GM12864 (cell line): ENCODE measurements at places on chromosomes 7 and 10.

DNA sequence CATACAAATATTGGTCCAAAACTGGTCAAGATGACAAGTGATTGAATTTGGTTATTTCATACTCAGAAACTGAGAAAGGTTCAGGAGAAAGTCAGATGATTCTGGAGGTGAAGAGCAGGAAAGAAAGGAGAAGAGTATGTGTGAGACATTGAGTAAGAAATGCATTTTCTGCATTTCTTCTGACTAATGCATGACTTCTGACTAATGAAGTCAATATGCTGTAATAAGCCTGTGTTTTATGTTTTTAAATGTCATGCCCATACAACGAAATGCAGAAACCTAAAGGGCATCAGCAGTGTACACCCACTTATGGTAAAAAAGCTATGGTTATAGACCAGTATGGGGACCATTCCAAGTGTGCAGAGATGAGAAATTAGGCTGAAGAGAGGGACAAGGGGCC is 1227.8 kb upstream of the SORCS1 start:
- DNase-seq, result no peak

- no peak for DNase-seq
Measured at GRCh38 chr10:13683017-13683416, 96.3 kb downstream of the PRPF18 start.

GRCh38 chr7:12028508-12028907 is 182.6 kb upstream of the TMEM106B start:
- DNase-seq, result no peak

GRCh38 chr7:36966039-36966438 is 241.7 kb upstream of the AOAH start:
- no peak for DNase-seq

GRCh38 chr10:124465003-124465776 is 3.6 kb downstream of the LHPP start:
- DNase-seq, result peak; percentile 60

GRCh38 chr10:113480081-113480360 is 72.8 kb upstream of the HABP2 start:
- DNase-seq, result no peak

GRCh38 chr10:52949899-52950298 is 177.3 kb upstream of the MBL2 start:
- no peak for DNase-seq

DNA sequence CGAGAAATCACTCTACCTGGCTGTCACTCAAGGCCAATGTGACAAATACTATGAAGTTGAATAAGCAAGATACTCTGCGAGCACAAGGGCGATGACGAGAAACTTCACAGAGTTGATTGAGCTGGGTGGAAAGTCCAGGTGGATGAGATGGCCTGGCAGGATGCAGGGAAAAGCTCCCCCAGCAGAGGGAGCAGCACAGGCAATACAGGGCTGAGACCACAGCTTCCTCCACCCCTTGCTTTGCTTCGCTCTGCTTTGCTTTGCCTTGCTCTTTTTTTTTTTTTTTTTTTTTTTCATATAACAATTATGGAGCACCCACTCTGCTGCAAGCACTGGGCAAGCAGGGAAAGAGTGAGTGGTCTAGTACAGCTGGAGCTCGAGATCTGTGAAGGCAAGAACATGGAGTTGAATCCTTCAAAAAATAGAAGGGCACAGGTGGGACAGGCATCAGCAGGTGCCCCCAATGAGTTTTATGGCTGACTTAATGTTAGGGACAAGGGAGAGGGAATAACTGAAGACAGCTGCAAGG is 88.3 kb downstream of the CABCOCO1 start:
- peak; percentile 55 for DNase-seq

DNA sequence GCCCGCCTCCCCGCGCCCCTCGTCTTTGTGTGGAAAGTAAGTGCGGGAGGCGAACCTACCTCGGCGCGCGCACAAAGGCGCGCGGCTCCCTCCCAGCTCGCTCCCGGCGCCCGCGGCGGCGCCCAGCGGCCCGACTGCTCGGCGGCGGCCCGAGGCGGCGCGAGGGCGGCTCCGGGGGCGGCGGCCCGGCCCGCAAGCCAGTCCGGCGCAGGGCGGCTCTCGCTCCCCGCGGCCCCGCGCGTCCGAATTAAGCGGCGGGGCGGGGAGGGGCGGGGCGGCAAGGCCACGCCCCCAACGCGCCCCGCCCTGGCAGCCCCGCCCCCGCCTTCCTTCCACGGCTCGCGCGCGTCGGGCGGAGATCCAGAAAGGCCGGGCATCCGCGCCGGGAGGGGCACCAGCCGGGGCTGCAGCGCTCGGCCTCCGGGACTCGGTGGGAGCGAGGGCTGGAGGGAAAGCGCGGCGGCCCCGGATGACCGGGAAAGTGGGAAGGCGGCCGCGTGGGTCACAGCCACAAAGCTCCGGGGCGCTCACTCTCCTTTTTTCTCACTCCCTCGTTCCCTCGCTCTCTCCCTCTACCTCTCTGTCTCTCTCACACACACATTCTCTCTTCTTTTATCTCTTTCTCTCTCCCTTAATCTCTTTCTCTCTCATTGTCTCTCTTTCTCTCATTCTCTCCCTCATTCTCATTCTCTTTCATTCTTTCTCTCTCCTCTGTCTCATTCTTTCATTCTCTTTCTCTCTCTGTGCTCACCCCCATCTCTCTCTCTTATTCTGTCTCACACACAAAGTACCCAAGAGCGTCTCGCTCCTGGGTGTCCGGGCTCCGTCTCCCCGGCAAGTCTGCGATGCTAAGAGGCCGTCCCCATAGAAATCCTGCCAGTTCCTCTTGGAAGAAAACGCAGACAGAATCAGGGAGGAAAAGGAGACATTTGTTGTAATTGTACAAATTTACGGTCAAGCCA is 170.2 kb downstream of the FAM107B start:
- DNase-seq, result no peak

- DNase-seq, result no peak
Measured at GRCh38 chr10:69474742-69475432, 23.6 kb downstream of the TSPAN15 start.

GRCh38 chr7:23377134-23377533 is 78.0 kb downstream of the MALSU1 start:
- DNase-seq, result no peak

DNA sequence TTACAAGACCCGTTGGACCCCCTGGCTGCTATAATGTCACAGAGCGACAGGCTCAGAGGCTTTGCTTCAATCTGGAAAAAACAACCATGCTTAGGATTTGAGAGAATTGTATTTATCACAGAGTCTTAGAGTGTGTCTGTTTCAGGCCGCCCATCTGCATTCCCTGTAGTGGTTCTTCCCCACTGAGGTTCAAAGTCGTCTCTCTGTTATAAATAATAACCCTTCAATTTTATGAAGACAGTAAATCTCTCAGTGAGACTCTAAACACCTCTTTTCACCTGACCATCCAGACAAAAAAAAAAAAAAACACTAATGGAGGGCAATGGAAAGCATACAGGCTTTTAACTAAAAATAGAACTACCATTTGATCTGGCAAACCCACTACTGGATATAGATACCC is 565.4 kb upstream of the AUTS2 start:
- DNase-seq, result no peak

DNA sequence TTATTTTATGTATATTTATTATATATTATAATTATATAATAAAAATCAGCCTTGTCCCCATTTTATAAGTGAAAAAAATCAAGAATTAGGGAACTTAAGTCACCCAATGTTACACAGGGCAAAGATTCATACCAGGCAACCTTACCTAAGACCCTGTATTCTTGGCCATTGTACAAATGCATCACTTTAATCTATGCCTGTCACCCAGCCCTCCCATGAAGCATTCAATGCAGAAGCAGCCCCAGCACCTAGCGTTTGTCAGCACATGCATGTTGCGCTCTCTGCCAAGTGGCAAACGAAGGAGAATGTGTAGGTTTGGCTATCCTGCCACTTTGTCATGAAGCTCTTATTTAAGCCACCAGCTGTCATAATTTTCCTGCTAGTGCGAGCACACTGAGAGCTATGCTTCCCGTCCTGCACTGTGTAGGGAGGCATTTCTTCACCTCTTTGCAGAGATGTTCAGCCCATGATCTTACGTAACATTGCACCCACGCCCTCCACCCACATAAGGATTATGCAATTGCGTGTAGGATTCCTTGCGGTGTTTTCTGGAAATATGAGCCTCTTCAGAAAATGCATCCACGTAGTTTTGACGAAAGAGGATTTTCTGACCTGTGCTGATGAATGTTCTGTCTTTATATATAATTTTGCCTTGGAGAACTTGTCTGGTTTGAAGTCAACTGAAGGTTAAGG is 7.7 kb upstream of the COBL start:
- no peak for DNase-seq

GRCh38 chr7:100589341-100589947 is 3.3 kb downstream of the FBXO24 start:
- DNase-seq, result no peak

DNA sequence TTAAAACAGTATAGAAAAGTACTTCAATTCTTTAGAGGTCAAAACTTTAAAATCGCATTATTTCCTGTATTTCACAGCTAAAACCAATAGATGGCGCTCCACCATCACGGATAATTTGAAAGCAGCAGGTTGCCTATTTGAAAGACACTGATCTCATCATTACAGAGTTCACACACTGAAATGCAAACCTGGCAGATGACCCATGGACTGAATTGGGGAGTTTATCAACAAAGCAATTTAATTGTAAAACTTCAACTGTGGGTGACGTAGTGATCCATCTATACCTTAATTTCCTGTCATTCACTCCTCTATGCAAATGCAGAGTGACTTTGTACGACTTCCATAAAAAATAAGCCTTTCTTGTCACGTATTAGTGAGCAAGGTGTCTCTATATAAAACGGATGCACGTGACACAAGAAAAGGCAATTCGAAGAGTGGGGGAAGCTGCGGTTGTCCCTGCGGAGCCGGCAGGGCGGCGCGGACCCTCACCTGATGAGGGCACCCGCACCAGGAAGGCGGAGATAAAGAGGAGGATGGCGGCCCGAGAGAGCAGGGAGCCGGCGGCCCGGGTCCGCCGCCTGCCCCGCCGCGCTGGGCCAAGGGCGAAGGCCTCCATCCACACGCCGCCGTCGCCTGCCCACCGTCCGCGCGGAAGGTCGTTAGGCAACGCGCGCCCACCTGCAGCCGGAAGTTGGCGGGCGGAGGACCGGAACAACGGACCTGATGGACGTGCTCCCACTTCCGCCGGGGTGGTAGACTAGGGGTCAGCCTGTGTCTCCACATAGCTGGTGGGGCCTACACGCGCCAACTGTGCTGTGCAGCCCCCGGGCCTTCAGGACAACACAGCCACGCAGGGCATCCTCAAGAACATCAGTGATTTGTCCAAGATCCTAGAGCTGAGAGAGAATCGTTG is at the start of gene ZPBP:
Gene ZPBP (minus strand): TSS at position 668 of the 913 bp plus-strand sequence. CDS start 52 bp downstream, at position 616.
- DNase-seq, result peak; percentile 27

DNA sequence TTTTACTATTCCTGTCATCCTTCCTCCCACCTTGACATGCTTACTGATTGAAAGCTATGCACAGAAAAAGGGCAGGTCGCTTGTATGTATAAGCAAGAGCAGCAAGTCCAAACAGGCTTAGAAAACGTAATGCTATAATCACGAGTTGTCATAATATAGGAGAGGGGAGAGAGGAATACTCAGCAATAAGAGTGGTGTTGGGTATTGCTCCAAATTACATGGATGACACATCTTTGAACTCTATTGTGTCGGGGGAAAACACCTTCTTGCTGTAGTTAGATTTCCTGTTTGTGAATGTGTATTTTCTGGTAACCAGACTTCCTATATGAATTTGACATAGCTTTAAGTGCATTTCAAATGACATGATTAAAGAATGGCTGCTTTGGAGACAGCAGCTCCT is 7.5 kb downstream of the MET start:
- no peak for DNase-seq

GRCh38 chr10:97719602-97720001 is 6.1 kb downstream of the MARVELD1 start:
- DNase-seq, result no peak

DNA sequence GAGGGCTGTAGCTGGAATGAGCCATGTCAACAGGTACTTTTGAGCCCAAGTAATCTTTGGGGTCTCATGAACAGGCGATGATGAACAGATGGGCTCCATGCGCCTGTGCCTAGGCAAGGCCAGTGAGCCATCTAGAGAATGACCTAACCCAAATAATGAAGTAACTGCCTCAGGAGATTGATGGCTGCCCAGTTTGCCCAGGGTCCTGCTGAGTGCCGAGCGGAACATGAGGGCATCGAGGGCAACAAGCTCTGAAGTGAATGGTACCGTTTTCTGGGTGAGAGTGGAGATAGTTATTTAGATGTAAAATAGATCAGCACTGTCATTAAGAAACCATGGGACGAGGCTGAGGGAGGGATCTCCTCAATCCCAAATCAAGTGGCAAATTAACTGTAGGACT is 77.9 kb downstream of the EZH2 start:
- no peak for DNase-seq

DNA sequence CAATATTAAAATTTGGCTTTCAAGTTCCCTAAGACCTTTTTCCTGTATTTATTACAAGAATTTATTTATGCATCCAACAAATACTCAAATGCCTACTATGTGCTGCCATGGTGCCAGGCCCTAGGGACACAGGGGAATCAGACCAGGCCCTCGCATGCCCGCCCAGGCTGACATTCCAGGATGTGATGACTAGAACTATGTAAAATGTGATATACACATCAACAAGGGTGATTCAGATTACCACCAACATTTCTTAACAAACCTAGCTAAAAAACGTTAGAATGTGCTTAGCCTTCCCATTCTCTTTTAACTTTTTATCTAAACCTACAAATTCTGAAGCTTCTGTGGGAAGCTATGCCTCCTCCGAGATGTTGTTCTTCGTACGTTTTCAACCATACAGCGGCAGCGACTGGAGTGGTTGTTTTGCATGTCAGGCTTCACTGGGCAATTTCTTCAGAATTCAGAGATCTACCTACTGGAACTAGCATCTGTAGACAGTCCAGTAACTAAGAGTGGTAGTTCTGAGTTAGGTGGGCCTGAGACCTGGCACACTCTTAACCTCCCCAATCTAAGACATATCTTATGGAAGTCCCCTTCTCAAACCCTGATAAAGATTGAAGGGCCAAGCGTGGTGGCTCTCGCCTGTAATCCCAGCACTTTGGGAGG is 22.1 kb downstream of the GNA12 start:
- DNase-seq, result no peak

- no peak for DNase-seq
Measured at GRCh38 chr7:100127866-100128636, 1.3 kb downstream of the MBLAC1 start.

GRCh38 chr7:143877098-143877497 is 24.9 kb downstream of the TCAF1 start:
- no peak for DNase-seq

DNA sequence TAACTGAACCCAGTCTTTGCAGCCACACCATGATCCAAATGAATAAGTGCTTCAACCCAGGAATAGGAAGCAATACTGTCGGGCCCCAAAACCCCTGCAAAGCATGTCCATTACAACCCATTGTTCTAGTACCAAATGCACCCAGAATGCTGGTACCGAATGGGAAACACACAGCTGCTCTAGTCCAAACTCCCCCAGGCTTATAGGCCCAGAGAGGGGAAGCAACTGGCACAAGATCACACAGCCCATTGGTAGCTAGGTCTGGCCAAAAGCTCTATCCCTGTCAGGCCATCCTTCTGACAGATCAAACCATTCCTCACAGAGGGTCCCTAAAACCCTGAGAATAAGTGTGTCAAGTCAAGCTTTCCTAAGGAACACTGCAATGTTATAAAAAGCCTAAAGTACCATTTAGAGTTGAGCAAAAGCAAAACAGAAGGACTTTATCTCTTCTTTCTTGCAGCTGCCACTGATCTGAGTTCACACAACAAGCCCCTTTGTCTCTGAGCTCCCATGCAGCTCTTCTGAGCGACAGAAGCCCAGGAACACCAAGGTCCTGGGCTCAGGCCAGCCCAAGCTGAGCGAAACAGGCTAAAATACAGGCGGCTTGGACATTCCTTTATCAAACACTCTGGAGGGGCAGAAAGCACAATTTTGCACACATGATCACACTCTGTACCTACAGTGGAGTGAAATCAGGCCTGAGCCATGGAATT is 116.7 kb downstream of the SGMS1 start:
- no peak for DNase-seq

GRCh38 chr10:13883636-13884444 is 297.1 kb downstream of the PRPF18 start:
- no peak for DNase-seq
